ENCODE measurements at places on chromosomes 6 and 20.

GRCh38 chr6:137799950-137800568 lies 67.0 kb upstream of the TNFAIP3 start:
- peak; percentile 36 for DNase-seq

GRCh38 chr6:158322400-158322723 lies 10.1 kb downstream of the TULP4 start:
- no peak for DNase-seq

GRCh38 chr20:58313396-58313795 lies 3.9 kb downstream of the RAB22A start:
- DNase-seq: no peak

GRCh38 chr6:12800120-12800519 lies 83.6 kb downstream of the PHACTR1 start:
- DNase-seq: no peak

GRCh38 chr6:213284-213683 lies 79.0 kb upstream of the DUSP22 start:
- no peak for DNase-seq

DNA sequence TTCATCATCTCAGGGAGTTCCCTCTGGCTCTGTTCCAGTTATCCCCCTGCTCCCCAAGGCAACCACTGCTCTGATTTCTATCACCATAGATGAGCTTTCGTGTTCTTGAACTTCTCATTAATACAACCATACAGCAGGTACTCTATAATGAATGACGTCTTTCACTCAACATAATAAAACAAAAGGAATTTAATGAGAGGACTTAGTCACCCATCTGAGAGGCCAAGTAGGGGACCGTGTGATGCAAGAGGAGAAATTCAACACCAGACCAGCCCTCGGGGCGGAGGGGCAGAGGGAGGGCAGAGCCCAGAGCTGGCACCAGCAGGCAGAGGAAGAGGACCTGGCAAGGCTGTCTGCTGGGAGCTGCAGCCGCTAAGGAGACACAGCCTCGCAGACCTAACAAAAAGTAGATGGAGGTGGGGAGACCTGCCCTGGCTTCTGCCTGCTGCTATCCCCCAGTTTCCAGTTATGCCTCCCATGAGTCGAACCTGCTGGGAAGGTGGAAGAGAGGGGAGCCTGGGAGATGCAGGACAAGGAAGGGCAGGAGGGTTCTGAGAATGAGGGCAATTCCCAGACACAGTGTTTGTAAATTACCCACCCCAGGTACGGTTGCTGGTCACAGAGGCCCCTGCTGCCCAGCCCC lies 13.8 kb downstream of the CCN5 start:
- no peak for DNase-seq

GRCh38 chr6:170365593-170365992 lies 59.0 kb downstream of the FAM120B start:
- no peak for DNase-seq

- no peak for DNase-seq
Measured at GRCh38 chr6:119643876-119644275, 294.3 kb upstream of the MAN1A1 start.

DNA sequence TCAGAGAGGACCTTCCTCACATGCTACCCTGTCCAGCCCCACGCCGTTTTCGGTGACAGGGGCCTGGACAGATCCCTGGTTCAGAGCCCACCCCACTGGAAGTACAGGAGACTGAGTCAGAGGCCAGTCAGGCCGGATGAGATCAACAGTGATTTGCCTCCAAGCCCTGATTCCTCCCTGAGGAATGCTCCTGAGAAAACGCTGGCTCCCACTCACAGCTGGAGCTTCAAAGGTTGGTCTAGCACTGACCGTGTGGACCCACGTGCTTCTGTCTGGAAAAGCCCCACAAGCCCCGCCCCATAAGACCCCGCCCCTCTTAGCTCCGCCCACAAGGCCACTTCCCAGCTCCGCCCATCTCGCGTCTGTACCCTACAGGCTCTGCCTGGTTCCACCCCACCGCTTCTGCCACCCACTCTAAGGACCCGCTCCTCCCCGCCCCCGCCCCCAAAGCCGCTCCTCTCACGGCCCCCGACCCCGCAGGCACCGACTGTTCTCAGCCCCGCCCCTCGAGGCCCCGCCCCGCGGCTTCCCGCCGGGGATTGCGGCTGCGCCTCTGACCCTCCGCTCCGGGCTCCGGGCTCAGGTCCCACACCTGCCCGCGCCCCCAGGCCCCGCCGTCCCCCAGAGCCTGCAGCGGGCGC lies 64.9 kb upstream of the BHLHE23 start:
- no peak for DNase-seq

GRCh38 chr20:62364911-62365736 lies 2.0 kb downstream of the LAMA5 start:
- no peak for DNase-seq

GRCh38 chr6:136647363-136647852 lies 97.2 kb upstream of the MAP7 start:
- no peak for DNase-seq

DNA sequence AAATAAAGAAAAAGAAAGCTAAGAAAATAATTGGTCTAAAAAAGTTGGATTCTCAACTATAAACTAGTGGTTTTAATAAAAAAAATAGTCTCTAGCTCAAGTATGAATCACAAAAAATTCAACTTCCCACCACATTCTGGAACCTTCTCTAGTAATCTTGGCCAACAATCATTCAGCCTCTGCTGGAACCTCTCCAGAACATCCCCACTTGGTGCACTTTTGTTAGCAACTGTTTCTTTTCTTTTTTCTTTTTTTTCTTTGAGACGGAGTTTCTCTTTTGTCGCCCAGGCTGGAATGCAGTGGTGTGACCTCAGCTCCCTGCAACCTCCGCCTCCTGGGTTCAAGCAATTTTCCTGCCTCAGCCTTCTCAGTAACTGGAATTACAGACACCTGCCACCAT lies 35.7 kb downstream of the TXLNB start:
- no peak for DNase-seq

GRCh38 chr6:82410151-82410648 lies 46.6 kb downstream of the TPBG start:
- DNase-seq: no peak

DNA sequence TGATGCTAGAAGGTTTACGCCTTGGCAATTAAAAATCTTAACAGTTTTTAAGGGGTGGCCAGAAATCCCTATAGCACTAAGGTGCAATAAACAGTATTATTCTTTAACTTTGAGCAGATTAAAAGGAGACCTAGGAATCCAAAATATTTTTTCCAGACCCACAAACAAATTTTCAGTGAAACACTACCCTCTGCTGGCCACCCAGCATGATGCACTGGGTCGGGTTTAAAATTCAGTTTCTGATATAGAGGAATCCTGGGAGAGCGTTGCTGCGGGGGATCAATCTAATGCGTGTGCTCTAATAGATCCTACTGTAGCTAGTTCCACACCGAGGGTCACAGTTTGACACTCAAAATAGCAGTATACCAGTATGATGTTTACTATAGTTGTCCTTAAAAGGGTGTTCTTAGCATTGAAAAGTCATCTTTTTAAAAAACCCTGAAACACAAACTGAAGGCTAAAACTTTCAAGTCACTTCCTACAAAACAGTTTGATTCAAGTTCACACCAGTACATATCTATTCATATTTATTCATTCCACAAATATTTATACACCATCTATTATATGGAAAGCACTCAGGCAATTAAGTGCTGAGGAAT lies 10.2 kb downstream of the UBE3D start:
- DNase-seq: peak; percentile 58

DNA sequence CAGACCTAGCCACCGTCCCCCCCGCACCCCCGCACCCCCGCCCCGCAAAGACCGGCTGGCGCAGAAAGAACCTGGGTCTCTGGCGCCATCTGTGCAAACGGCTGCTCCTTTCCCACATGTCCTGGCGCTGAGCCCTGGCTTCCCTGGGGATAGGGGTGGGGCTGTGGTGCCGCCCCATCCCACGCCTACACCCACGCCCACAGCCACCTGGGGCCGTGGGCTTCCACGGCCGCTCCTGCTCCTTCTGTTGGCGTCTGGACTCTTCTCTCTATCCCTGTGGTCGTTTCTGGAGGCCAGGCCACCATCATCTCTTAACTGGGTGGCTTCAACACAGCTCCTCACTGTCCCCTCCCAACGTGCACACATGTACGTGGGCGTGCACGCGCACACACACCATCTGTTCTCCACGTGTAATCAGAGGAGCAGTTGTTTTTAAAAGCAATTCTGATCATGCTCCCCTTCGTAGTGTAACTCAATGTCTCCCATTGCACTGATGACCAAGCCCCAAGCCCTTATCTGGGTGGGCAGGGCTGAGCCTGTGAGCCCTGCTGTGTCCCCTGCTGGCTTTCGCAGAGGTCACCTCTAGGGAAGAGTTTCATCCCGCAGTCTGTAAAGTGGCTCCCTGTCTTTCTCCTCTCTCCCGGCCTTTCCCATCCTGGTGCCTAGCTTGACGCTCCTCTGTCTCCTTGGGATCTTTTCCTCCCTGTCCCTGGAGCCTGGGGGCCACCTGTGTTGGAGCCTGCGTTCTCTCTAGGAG lies 31.9 kb upstream of the FAM83D start:
- no peak for DNase-seq

- no peak for DNase-seq
Measured at GRCh38 chr6:7899101-7899888, 11.3 kb downstream of the TXNDC5 start.

DNA sequence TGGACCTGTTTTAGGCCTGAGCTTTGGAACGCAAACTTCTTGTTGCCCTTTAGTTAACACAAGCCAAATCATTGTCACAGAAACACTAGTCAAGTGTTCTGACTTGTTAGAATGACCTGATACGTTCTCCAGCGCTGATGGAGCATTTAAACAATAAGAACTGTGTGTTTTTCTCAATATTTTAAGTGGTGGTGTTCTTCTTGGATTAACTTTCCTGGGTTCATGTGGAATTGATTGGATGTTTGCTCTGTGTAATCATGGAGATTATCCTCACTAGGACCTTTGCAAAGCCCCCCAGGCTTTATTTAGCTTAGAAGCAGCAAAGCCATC lies 1.6 kb downstream of the LRRC1 start:
- DNase-seq: no peak

- DNase-seq: no peak
Measured at GRCh38 chr6:147063469-147064031, 140.7 kb upstream of the STXBP5 start.

- no peak for DNase-seq
Measured at GRCh38 chr20:48613926-48614325, 213.9 kb downstream of the PREX1 start.

DNA sequence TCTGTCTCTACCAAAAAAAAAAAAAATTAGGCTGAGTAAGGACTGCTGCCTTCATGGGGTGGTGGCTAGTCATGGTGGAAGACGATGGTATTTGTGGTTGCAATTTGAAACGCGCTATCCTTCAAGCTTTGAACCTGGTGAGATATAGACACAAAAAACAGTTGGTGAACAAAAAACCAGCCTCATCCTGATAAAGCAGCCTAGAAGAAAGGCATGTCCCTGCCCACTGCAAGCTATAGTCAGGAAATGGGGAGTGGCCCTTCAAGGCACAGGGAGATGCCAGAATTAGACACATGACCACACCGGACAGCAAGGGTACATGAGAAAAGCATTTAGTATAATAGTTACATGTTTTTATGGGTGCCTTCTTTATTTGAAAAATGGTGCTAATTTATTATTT lies 193.6 kb downstream of the NFATC2 start:
- no peak for DNase-seq

DNA sequence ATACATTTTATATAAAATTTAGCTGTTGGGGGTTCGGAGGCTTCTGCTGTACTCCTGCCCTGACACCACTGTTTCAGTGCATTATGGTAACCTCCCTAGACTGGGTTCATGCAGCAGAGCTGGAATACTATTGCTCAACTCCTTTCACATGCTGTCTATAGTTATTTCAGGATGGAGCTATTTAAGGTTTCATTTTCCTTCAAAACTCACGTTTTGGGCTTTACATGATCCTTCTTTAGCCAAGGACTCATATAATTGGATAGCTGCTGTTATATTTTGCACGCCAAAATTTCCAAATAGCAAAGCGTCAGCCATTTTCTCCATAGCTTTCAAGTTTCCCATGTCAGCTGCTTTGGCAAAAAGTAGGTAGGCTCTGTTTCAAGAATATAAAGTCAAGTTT lies 76.8 kb downstream of the SEL1L2 start:
- no peak for DNase-seq

DNA sequence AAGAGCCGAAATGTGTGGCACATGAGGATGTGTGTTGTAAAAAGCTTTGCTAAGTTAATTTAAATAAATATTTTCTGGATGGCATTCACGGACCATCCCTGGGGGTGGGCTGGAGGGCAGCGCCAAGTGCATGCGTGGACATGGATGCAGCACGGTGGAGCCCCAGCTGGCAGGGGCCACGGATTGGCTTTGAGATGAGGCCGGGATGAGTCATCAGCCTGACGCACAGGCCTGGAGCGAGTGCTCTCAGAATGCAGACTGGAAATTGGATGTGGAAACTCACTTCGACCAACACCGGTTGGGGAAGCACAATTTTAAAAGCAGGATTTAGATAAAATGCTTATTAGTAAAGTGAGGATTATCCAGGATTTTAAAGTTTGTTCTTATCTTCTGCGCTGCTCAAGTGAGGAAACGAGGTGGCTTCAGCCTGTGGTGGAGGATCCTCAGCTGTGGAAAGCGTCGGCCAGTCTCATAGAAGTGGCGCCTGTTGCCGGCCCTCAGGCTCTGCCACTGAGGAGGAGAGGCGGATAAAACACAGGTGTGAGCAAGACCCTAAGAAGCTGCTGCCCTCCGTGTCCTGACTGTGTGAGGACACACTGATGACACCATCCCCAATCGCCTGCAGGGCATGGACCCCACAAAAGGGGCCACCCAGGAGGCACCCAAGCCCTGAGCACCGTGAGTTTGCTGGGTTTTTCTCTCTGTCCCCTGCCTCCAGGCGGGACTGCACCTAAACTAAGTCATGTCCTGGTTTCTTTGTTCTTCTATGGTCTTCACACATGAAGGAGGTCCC lies 279.7 kb downstream of the CDH4 start:
- no peak for DNase-seq

DNA sequence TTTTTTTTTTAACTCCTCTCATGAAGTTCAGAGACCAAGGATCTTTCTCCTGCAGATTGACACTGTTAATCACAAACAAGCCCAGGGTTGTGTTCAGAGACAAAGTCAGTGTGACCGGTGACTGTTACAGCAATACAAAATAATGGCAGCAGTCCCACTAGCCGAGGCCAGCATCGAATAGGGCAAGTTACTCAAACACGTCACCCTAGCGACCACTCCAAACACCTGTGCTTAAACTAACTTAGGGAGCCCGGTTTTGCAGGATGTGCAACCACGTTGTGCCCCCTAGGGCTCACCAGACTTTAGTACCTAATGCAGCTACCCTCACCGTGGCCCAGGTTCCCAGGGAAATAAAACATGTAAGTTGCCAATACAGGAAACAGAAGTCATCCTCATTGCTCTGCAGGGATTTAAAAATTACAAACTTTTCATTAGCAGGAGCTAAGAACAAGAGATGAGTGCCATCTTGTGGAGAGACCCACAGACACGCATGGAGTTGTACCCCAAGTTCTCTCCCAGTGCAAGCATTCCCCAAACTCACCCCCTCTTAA lies 38.1 kb downstream of the FAM50B start:
- no peak for DNase-seq

Data from HuH-7 (cell line).